Stimulated activated CD4-positive, alpha-beta T cell treated with anti-CD3 and anti-CD28 coated beads, Interleukin-1b, Interleukin-23, amount 100 ng/mL, for 1 hour (primary cell): ENCODE measurements at places on chromosomes 2 and 18.

DNA sequence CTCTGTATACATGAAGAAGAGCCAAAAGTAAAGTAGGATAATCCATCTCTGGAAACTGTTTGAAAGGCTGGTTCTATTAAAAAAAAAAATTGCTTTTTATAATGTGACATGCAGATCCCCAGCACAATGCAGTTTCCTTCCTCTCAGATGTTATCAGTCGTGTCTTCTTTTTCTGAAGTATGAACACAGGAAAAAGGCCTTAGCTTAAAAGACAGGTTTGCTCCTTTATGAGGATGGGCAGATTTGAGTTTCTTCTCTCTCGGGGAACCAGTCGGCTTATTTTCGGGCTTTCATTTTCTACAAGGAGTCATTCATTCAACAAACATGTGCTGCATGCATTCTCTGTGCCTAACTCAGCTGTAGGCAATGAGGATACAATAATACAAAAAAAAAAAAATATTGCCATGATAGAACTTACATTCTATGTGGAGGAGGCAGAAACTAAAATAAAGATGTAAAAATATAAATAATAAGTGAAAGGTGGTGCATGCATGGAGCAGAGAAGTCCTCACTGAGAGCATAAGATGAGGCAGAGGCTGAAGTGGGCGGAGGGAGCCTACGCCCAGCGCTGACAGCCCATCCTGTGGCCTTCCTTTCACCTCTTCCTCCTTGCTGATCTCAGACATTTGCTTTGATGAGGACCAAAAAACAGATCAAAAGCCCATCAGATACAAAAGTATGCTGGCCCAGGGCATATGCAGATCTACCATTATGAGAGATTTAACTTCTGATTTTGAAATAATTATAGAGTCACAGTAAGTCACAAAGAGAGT is at the start of gene CD226:
Gene CD226 (minus strand): TSS at position 513 of the 773 bp plus-strand sequence. CDS start 467 bp downstream, at position 46.
- DNase-seq, result no peak

DNA sequence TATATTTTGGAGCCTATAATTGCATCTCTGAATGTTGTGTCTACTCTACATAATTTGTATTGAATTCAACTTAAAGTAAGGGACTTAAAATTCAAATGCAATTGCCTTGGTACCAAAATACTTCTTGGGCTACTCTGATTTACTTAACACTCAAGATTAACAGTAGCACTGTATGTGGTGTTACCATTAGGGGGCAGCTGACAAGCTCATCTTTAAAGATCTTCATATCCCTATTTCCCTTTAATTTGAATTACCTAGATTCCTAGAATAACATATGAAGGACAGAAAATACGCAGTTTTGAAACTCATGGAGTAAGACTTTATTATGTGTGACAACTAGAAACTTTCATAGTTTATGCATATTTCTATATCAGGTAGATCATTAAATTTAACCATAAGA is 37.4 kb upstream of the FAP start:
- DNase-seq, result no peak

GRCh38 chr18:22826726-22827125 is 106.4 kb upstream of the RBBP8 start:
- no peak for DNase-seq

GRCh38 chr2:103166456-103167324 is 404.9 kb downstream of the TMEM182 start:
- no peak for DNase-seq

- no peak for DNase-seq
Observed at GRCh38 chr2:215394102-215394805, 41.6 kb downstream of the FN1 start.

DNA sequence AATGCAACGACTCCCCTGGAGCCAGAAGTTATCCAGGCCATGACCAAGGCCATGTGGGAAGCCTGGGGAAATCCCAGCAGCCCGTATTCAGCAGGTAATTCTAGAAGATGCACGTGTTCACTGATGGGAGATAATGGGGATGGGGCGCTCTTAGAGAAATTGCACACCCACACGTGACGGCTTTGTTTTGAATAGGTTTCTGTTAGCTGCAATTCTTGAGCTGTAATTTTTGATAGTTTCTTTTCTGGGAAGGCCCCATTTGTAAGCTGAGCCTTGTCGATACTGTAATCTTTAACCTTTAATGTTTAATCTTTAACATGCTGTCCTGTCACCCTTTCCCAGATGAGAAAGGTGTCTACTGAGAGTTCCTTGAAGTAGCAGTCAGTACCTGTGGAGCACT is 3.6 kb downstream of the SCLY start:
- DNase-seq, result no peak

GRCh38 chr2:239278941-239279365 is 121.9 kb downstream of the HDAC4 start:
- no peak for DNase-seq

DNA sequence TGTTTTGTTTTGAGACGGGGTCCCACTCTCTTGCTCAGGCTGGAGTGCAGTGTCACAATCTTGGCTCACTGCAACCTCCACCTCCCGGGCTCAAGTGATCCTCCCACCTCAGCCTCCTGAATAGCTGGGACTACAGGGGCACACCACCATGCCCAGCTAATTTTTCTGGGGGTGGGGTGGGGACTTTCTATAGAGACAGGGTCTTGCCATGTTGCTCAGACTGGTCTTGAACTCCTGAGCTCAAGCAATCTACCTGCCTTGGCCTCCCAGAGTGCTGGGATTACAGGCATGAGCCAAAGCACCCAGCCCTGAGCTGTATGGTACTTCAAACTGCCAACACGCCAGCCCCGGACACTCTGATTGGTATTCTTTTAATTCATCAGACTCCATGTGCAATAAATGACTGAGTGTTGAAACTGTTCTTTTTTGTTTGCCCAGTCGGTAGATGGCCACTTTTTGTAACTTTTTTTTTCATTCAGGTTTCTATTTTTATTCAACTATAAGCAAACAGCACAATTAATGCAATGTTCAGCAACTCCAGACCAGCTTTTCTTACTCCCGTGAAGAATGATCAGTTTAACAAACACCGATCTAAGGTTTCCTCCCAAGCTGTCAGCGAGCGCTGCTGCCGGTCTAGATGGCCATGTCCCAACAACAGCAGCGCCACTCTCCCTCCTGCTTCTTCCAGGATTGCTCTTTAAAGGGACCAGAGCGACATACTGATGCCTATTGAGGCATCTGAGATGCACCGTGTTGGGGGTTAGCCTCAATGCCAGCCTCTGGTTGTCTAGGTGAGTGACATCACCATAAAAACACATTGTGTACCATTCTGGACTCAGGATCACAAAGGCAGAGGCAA is 12.5 kb upstream of the TGOLN2 start:
- no peak for DNase-seq

- no peak for DNase-seq
Observed at GRCh38 chr2:20630967-20631366, 19.9 kb downstream of the HS1BP3 start.

DNA sequence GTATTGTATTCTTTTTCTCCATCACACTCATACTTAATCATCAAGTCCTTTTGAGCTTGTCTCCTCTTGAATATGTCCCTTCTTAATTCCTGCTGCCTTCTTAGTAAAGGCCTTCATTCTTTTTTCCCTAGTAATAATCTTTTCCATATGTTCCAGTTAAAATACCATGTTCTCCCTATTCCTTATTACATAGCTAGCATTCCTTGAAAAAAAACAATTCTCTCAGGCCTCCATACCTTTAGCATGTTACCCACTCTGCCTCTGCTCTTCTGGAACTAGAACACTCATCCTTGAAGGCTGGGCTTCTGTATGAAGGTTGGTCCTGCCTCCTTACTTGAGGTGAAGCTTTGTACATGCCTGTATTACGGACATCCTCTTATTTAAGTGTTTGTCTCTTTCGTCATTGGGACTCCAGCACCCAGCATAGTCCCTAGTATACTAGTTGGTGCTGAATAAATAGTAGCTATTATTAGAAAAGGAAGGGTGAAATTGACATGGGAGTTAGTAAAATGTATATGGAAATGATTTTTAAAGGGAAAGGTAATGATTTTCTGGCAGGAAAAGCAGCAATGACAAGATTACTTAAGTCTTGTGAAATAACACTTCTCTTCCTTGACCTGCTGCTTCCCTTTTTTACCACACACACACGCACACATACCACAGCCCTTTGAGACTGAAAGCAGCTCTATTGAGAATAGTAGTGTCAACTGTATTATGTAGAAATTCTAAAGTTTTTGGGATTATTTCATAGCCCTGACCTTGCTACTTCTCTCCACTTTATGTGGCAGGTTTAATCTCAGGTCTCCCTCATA is 45.6 kb downstream of the REL start:
- DNase-seq, result no peak
